ENCODE measurements at places on chromosomes 1 and 21.
A peak's percentile ranks its signal among the peaks of the same experiment; 100 is the strongest.

DNA sequence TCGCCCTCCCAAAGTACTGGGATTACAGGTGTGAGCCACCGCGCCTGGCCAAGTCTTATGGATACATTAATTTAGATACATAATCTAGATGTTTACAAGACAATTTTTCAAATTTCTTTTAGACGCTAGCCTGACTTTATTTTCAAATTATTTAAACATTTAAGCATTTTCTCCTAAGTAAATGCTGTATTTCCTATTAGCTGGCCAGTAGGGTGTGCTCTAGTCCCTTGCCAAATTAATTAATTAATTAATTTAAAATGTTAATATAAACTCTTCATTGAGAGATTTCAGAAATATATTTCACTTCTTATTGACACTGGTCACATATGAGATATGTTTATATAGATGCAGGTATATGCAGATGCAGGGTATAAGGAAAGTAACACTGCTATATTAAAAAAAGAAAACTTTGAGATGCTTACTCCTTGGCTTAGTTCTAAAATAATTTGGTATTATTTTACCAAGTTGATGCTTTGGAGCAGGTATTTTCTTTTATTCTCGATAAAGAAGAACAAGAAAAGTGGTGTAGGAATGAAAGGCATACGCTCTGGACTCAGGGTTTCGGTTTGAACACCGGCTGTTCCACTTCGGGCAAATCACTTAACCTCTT is 5.2 kb upstream of the ERRFI1 start:
- no peak for DNase-seq

DNA sequence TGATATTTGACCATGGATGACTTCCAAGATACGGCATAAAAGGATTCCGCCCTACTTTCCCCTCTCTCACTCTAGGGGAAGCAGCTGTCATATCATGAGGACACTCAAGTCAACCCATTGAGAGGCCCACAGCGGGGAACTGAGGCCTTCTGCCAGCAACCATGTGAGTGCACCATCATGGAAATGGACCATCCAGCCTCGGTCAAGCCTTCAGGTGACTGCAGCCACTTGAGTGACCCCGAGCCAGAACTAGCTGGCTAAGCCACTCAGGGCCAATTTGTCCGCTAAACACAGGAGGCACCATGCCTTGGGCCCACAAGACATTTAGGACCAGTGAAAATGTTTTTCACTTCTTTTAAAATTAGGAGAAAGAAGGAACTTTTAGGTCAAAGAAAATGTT is 11.1 kb upstream of the GJB5 start:
- no peak for DNase-seq

DNA sequence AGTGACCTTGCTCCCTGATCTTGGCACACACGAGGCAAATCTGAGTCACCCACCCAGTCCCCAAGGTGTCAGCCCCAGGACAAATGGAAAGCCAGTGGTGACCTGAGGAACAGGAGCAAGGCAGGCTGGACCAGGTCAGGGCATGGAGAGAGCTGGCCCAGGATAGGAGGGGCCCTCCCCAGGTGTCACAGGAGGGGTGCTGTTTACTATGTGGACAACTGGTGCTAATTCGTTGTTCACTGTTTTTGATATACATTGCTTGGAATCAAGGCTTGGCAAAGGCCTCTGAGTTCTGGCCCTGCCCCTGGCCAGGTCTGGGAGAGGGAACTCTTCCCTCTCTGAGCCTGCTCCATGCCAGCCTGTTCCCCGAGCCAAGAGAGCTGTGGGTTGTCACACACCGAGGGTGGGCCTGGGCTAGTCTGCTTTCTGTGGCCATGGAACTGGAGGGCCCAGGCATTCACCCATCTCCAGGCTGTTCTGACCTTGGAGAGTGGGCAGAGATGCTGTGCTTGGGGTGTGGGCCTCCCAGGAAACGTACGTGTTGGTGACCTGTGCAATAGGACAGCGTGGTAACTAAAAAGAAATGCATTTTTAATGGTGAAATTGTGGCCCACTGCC is 41.8 kb downstream of the CRYAA start:
- DNase-seq: no peak

DNA sequence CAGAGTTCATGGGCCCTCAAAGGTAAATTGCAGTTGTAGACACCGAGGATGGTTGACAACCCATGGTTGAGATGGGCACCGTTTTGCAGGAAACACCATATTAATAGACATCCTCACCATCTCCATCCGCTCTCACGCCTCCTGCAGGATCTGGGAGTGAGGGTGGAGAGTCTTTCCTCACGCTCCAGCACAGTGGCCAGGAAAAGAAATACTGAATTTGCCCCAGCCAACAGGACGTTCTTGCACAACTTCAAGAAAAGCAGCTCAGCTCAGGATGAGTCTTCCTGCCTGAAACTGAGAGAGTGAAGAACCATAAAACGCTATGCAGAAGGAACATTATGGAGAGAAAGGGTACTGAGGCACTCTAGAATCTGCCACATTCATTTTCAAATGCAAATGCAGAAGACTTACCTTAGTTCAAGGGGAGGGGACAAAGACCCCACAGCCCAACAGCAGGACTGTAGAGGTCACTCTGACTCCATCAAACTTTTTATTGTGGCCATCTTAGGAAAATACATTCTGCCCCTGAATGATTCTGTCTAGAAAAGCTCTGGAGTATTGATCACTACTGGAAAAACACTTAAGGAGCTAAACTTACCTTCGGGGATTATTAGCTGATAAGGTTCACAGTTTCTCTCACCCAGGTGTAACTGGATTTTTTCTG is 9.3 kb downstream of the SLAMF8 start:
- DNase-seq: no peak

DNA sequence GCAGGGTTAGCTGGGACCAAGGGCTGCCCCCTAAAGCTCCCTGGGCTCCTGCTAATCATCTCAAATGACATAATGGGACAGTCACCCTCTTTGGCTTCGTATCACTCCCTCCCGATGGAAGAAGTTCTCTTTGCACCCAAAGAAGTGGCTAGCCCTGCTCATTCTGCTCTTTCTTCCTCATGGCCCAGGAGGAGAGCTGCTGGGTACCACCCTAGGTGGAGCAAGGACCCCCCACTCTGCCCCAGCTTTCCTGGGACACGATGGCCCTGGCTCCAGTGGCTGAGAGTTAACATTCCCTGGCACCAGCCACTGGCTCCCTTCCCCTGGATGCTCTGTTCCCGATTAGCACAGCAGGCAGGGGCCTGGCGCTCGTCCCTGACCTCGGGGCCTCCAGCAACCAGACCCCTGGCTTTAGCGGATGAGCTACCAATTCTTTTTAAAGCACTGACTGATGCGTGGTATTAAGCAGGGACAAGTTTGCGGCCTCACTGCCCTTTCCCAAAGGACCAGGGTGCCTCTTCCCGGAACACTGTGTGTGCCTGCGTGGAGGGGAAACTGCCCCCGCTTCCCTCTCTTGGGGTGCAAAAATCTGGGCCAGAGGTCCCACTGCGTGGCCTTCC is 1.2 kb downstream of the MYOM3 start:
- no peak for DNase-seq

DNA sequence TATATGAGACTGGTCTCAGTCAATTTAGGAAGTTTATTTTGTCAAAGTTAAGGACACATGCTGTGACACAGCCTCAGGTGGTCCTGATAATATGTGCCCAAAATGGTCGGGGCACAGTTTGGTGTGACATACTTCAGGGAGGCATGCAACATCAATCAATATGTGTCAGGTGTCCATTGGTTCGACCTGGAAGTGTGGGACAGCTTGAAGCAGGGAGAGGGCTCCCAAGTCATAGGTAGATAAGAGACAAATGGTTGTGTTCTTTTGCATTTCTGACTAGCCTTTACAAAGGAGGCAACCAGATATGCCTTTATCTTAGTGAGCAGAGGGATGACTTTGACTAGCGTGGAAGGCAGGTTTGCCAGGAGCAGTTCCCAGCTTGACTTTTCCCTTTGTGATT is 4.5 kb upstream of the ERVH48-1 start:
- no peak for DNase-seq

GRCh38 chr1:229158341-229158921 is 112.5 kb upstream of the RAB4A start:
- DNase-seq: no peak

- DNase-seq: no peak
Observed at GRCh38 chr21:15022608-15023261, 42.1 kb downstream of the NRIP1 start.

DNA sequence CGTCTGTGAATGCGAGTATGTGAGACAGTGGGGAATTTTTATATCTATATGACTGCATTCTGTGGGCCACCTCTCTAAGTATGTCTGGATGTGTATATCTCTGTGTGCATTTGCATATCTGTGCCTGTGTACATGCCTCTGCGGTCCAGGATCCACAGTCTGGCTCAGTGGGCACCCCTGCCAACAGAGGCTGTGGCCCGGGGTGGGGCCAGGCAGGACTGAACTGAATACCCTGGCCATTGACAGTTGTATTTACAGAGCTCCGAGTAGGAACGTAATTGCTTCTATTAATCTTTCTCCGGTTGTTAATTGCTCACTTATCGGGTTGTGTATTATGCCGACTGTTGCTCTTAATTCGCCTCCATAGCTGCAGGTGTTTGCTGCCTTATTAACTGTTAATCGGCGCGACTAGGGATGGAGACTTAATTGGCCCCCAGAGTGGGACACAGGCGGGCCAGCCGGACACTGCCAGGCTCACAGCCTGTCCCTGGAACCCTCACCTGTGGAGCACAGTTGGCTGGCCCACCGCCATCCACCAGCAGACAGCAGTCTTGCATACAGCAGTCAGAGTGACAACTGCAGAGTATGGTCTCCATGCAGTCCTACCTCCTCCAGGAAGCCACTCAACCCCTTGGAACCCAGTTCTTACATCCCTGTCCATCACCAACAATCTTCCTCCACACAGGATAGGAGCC is 22.4 kb upstream of the ADGRB2 start:
- DNase-seq: no peak

DNA sequence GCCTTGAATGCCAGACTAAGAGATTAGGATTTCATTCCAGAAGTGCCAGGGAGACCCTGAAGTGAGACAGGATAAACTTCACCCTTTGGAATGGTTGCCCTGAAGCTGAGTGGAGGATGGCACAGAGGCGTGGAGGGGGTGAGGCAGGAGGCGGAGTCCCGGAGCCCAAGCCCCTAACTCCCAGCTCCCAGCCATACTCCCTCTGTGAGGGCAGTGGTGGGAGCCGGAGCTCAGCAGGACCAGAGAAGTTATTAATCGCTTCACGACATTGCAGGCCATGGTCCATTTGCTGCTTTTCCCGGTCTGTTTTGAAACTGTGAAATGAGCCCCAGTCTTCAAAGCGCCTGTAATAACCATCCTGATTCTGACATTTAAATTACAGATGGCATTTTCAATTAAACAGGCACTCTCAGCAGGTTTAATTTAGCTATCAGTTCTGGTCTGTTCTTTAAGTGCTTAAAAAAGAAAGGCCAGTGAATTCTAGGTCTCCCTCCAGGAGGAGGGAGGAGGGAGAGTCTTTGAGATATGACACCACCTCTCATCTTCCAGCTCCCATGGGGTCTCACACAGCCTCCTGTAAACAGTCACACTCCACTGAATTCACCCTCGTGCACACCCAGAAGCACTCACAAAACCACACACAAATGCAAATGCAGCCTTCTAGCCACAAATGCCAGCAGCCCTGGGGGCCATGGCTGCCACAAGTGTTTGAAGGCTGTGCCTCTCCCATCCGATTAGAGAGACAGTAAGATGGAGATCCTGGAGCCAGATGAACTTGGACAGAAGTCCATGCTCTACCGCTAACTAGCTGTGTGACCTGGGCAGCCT is 19.6 kb downstream of the FBXO2 start:
- DNase-seq: no peak

DNA sequence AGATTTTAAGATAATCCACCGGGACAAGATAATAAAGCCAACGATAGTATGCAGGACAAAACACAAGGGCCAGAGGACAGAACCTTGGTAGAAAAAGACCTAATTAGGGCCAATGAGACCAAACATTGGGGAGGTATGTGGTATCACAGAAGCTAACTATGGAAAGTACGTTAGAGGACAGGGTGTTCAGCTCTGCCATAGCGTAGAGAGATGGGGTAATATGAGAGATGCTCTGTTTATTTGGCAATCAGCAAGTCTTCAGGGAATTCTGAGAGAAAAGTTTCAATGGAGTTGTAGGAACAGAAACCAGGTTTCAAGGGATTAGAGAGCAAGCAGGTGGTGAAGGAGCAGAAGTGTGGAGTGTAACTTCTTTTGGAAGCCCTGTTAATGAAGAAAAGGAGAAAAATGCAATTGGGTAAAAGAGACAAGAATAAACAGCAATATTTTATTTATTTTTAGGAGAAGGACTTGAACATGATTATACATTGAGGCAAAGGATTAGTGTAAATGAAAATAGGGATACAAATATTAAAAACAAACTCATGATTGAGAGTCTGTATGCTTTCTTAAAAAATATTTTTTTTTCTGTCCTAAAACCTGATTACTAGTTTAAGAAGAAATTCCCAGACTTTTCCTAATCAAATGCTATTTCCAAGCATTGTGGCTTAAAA is 24.0 kb downstream of the EEIG2 start:
- no peak for DNase-seq

- no peak for DNase-seq
Observed at GRCh38 chr1:172537827-172538391, 5.0 kb downstream of the SUCO start.

DNA sequence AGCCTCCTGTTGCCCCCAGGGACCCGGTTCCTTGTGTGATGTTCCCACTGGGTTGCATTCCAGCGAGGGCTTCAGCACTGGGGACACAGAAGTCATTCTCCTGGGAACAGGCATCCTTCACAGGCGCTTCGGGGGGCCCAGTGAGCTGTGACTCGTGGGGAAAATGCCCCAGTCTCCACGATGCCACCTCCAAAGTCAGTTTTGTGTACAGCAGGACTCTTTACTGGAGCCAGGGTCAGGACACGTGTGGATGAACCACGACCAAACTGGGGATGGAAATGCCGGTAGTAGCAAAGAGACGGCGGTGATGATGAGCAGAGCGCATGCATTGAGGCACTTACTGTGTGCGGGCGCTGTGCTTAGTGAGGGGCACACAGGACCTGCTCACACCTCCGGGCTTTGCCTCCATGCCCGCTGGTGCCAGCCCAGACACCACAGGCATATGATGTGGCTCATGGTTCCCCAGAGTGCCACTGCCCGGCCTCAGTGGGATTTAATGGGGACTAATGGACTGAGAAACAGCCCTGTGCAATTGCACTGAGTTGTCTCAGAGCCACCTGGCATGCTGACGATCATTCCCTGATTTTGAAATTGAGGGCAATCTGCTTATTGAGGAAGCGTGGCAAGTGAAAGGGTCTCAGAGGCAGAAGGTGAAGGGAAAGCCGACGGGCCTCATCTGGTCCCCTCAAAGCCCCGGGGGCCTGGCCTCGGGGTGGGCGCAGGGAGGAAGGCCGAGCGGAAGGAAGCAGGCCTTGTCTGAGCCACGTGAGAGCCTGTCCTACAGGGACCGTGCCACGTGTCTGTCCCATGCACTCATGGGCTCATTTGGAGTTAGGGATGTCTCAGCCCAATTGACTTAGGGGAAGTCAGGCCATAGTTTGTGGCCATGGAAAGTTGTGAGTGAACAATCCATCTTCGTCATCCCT is 91.4 kb downstream of the PDE9A start:
- DNase-seq: no peak

- DNase-seq: no peak
Observed at GRCh38 chr1:243672539-243673074, 177.4 kb downstream of the AKT3 start.

- DNase-seq: peak; percentile 26
Observed at GRCh38 chr1:64744492-64745180, at the start of gene RAVER2. Gene RAVER2, plus strand, starts transcription at chr1:64745075. Its CDS starts 98 bp downstream, at chr1:64745173.

- peak; percentile 24 for DNase-seq
Observed at GRCh38 chr1:206836111-206836510, 29.3 kb upstream of the IL20 start.
